ENCODE measurements at places on chromosomes 4 and X. TPM values are rescaled to one million over a fixed set of nuclear protein-coding genes. Genes with fewer than 3 reads are reported as not detected.

CXCL11 gene
- not detected for total RNA-seq

OPRPN gene
- total RNA-seq = 9.1 TPM

CCDC110 gene
- 3.7 TPM for total RNA-seq

GPM6B gene
- 321 TPM for total RNA-seq

CCKAR gene
- 1.3 TPM for total RNA-seq

ABCG2 gene
- 20.2 TPM for total RNA-seq

TBX22 gene
- 1.3 TPM for total RNA-seq

NDP gene
- total RNA-seq = 13.5 TPM

TMPRSS11A gene
- total RNA-seq = 0.33 TPM

PNMA3 gene
- total RNA-seq = 11.4 TPM

Measured in camera-type eye (tissue), 1 donor.